ENCODE measurements at places on chromosomes 1 and 21.
A peak's percentile ranks its signal among the peaks of the same experiment; 100 is the strongest.

DNA sequence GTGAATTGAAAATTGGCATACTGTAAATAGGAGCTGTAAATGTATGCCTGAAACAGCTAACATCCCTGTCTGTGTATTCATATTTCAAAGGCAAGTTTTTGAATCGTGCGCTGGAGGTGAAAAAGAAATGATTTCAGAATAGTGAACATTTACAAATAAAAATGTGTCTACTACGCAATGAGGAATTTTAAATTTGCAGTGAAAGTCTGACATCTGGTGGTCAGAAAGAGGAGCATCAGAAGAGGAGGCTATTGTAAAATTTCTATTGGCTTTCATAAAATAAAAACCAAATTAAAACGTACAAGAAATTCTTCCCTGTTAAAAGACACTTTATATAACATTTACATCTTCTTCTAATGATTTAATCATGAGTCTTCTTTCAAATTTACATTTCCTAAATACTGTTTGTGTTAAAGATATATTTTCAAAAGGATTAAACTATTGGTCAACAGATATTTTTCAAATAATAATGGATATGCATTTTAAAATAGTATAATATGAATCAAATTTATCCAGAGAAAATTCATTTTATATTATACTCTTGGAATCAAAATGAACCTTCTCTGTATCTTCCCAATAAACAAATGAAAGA, 113.7 kb upstream of the RRP15 start:
- no peak for DNase-seq

- no peak for DNase-seq
Observed at GRCh38 chr1:43990271-43991199, 864 bp upstream of the CCDC24 start.

GRCh38 chr1:244796719-244797406, 38.6 kb upstream of the COX20 start:
- peak; percentile 58 for DNase-seq

GRCh38 chr1:159823406-159823805, 3.3 kb upstream of the SLAMF8 start:
- no peak for DNase-seq

DNA sequence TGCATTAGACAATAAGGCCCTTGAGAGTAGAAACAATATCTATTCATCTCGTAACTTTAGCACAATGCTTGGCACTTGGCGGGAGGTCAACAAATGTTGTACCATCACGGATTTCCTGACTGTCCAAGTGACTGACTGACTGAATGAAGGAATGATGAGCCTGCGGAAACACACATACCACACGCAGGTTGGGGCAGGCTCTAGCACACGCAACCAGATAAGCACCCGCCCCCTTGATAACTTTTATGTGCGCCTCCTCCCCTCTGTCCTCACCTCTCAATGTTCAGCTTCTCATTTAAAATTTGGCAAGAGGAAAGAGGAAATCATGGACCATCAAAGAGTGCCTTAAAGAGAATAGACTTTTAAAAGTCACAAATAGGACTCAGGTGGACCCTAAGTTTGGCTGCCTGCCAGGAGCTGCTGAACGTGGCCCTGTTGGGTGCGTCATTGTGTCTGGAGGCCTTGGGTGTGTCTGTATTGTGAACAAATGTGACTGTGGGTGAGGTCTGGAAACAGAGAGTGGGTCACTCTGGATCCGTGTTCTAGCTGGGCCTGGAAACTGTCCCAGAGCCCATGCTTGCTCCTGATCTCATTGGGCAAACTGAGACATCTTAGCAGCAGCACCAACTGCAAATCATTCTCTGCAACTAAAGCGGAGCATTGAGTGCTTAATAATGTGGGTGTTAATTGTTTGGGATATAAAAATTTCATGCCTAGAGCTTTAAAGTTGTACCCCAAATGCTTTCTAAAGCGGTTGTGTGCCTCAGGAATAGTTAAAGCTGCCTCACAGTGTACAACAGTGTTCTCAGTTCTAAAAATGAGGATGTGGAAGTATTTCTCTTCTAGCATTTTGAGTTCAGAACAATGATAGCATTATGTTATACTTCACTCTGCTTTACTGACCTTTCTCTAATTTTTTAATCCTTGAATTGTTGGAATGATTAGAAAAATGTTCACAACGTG, 47.6 kb upstream of the ABCG1 start:
- DNase-seq, result peak; percentile 24

DNA sequence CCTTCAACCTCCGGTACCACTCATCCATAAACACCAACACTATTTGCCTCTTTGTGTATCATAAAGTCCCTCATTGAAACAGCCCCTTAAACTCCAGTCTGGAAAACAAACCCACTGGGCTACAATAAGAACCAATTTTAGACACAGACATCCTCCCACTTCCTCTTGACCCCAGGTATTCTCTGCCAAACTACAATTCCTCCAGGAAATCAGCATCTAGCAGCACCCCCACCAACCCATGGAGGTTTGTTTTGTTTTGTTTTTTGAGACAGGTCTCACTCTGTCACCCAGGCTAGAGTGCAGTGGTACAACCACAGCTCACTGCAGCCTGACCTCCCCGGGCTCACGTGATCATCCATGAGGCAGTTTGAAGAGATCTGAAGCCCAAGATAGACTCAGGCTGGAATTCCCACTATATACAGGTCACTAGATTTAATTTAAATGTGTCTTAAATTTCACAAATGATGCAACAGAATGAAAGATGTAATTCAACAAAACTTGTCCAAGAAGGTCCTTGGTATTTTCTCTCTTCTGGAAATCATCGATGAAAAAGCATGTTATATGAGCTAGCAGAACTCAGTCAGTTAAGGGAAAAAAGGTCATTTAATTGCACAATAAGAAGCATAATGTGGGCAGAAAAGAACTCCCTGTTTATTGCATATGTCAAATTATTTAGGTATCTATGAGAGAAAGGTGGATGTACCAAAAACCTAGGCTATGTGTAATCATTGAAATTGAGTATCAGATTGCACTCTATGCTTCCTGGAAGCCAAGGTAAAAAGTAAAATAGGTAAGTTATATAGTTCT, 30.3 kb downstream of the TCP10L start:
- DNase-seq, result no peak

GRCh38 chr1:223776075-223776814, 63.9 kb downstream of the CAPN2 start:
- DNase-seq, result peak; percentile 17

GRCh38 chr1:180907313-180908055, 5.2 kb upstream of the KIAA1614 start:
- no peak for DNase-seq

DNA sequence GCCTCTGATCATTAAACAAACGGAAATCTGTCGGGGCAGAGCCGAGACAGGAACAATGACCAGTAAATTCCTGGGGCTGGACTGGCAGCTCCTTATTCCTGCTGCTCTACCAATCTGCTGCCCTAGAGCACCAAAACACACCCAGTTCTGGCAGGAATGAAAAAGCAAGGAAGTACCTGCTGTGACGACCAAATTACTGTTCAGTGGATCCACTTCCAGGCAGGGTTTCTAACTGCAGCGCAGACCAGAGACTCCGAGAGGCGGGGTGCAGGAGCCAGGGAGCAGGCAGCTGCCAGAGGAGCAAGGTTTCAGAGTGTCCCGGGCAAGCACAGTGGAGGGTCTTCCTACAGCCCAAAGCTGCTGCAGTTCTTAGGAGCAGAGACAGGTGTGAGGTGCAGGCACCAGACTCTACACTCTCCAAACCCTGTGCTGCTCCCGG, 32.4 kb downstream of the KANK4 start:
- no peak for DNase-seq

- no peak for DNase-seq
Observed at GRCh38 chr21:35375115-35375514, 326.0 kb upstream of the RUNX1 start.

GRCh38 chr1:37601441-37601840, 5.7 kb upstream of the GNL2 start:
- DNase-seq, result no peak

DNA sequence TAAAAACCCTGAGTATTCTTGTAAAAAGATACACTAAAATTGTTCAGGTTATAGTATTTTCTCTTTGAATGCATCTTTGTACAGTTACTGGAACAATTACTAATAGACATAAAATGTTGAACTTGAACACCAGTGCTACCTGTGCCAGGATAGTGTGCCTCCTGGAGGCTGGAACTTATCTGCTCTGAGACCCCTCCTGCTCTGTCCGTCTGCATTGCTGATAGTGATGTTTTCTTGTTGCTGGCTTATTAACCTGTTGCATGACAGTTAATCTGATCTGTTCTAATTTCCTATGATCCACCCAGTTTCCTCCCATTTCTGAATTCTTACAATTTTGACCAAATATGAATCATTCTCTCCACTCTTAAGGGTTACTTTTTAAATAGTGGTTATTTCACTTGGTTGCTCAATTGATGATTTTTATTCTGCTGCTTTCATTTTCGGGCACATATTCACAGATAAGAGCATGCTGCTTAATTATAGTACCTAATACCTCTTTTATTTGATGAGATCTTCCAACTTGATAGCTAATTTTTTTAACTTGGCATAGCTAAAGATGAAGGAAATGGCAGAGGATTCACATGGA, 101.4 kb downstream of the CC2D1B start:
- DNase-seq, result no peak

GRCh38 chr1:63027176-63027575, 243.2 kb downstream of the ATG4C start:
- DNase-seq, result no peak

GRCh38 chr1:30511991-30512913, 211.1 kb downstream of the MATN1 start:
- DNase-seq, result no peak

DNA sequence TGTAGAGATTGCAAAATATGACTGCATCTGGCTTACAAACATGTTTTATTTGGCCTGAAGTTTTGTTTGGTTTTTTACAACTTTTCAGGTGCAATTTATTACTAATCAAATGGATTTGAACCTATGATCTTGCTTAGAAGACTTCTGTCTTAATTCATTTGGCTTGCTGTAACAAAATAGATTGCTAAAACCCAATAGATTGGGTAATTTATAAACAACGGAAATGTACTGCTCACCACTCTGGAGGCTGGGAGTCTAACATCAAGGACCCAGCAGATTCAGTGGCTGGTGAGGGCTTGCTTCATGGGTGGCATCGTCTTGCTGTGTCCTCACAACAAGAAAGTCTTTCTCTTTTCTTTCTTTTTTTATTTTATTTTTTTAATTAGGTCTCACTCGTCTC, 72.9 kb downstream of the LBR start:
- DNase-seq, result no peak

DNA sequence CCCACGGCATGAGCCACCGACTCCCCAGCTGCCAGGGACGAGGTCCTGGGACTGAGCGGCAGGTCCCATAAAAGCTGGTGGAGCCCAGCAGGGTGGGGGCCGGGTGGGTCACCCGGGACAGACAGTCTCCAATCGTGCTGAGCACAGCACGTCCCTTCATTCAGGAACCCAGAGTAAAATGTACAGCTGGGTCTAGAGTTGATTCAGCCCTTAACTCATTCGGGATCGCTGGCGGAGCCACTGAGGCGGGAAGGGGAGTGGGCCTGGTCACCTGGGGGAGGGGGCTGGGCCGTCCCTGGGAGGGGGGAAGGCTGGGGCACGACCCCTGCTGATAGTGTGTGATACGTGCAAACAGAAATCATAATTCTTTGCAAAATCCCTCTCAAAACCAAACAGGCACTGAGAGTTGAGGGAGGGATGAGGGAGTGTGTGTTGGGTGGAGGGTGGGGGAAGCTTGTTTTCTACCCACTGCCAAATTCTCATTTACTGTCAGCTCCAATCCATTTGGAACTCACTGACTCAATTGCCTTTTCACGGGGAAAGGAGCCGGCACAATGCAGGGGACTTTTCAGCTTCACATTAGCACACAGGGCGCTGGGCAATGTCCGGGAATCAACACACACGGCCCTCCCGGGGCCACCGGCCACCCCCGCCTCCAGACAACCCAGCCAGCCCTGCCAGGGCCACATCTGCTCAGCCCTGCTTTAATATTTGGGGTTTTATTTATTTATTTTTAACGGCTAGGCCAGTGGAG, 13.8 kb downstream of the CASZ1 start:
- DNase-seq, result no peak

DNA sequence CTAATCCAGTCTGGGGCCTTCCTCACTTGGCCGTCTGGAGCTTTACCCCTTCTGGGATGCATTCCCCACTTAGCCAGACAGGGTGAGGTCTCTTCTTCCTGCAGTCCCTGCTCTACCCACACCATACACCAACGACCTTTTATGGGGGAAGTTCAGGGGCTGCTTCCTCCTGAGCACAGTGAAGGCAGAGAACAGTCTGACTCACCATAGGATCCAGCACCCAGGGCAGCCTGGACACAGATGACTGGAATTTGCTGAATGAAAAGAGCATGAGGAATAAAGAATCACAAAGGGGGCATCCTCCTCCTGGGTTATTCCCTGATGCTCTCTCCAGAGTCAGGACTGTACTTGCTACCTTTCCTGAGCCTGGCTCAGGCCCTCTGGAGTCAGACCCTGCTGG, 4.6 kb upstream of the FOXE3 start:
- DNase-seq, result no peak

- peak; percentile 62 for DNase-seq
Observed at GRCh38 chr21:34526618-34527290, 14.7 kb upstream of the KCNE1 start.

DNA sequence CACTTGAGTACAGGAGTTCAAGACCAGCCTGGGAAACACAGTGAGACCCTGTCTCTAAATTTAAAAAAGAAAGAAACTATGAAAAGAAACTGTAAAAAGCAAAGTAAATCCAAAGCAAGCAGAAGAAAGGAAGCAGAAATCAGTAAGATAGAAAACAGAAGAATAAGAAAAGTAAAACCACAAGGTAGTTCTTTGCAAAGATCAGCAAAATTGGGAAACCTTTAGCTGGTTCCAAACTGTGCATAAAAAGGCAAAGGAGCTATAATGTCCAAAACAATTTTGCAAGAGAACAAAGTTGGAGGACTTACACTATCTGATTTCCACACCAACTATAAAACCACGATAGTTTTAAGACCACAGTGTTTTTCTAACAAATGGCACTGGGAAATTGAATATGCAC, 218.8 kb downstream of the RPS6KC1 start:
- no peak for DNase-seq

GRCh38 chr1:5994713-5995621, 2.7 kb upstream of the NPHP4 start:
- DNase-seq, result no peak

DNA sequence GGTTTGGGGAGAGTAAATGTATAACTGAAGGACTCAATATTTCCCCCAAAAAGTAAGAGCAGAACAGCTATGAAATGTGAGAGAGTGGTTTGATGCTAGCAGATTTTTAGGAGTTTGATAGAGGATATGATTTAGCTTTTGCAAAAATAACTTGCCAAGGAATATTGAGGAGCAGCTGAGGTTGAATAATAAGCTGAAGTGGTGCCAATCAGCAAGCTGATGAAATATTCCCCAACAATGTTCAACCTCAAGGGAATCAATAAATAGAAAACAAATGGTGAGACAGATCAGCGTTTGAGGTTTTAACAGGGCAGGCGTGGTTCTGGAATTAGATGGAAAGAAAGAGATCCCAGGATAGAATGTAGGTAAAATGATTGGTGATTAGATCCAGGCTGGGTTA, 413.4 kb upstream of the ADAMTS5 start:
- no peak for DNase-seq

GRCh38 chr1:228870041-228870713, 134.9 kb downstream of the RHOU start:
- DNase-seq, result peak; percentile 23

All from ecto neural progenitor cell (in vitro differentiated cells).